ENCODE measurements at places on chromosomes 1 and 21.

DNA sequence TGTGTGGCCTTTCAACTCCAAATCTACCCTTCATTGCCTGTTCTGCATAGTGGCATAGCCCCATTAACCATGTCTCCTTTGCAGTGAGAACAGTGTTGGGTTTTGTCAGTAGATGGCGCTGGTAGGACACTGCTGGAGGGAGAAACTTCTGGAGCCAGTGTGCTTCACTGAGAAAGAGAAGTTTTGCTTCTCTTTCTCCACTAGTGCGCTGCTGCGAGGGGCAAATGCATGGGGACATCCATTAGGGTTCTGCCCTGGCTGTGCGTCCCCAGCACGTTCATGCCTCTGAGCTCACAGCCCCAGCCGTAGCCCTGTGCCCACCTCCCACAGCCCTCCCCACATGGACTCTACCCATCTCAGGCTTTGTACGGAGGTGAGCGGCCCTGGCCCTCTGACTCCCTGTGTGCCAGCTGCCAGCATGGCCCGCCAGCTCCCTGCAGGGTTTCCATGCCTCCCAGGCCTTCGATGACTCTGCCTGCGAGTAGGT, 53.1 kb downstream of the RIMS3 start:
- DNase-seq, result peak; percentile 41

DNA sequence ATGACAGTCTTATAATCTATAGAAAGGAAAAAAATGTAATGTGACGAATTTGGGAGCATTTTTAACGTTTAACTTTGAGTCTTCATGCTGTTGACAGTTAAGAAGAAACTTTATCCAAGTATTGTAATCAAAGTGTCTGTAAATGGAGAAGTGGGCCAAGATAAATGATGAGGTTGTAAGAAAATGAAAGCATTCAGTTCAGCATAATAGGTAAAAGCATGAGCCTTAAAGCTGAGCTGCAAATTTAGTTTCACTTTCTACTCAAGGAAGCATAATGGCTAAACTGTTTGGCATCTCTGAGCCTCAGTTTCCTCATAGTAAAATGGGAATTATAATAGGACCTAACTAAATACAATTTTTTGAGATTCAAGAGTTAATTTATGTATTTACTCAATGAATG, 1554.8 kb downstream of the KCNT2 start:
- DNase-seq, result no peak

DNA sequence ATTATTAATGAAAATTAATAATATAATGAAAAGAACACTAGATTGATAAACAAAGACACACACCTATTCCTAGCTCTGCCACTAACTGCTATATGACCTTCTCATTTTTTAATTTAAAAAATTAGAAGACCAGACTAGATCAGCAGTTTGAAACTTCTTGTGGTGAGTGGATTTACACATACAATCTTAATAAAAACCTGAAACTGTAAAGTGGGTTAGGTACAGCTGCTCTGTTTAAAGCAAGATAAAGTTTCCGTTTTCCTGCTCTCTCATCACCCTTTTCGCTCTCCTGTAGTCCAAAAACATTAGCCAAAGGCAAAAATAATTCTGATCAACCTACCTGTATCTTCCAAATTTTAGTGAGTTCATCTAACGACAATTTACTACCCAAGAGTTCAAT, 58.6 kb downstream of the USP24 start:
- DNase-seq, result no peak

- DNase-seq, result no peak
Measured at GRCh38 chr1:25922056-25922970, 16.1 kb upstream of the STMN1 start.

DNA sequence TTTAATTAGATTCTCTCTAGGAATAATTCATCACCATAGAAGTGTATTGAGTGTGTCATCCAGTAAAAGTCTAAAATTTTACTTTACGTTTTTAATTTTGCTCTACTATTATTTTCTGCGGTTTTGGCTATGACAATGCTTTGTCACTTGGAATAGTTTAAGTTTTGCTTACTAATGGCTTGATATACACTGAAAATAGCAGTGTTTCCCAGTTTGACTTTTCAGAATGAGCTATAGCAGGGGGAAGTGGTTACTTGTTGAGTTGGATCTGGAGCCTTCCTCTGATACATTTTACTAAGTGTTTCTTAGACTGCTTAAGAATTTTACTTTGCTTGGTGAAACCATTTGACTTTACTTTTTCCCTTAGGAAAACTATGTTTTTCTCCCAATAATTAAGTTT, 5.0 kb downstream of the DNAJC16 start:
- DNase-seq, result no peak

- peak; percentile 49 for DNase-seq
Measured at GRCh38 chr1:70767377-70767776, 280.2 kb downstream of the PTGER3 start.

GRCh38 chr1:76035053-76035452, 39.5 kb upstream of the ST6GALNAC3 start:
- DNase-seq, result peak; percentile 44

- DNase-seq, result no peak
Measured at GRCh38 chr1:202953392-202953791, 4.7 kb downstream of the ADIPOR1 start.

DNA sequence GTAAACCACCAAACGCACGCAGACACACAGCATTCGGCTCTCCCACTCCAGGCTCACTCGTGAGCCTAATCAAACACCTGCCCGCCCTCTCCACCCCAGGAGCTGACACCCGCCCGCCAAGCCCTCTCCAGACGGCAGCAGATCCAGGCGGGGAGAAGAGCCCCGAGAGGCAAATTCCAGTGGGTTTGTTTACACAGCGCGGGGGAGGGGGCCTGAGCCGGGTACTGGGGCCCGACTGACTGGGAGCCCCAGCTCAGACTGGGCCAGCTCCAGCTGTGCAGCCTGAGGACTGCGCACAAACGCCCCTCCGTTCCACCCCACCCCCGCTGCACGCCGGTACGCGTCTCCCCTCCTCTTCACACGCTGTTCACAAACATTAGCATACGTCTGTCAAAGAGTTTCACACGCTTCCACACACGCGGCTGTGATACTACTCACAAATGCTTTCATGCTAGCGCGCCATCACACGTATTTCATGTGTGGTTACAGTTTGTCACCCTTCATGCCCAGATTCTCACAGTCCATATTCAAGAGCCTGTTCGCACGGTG, 1.0 kb upstream of the EFNA1 start:
- DNase-seq, result no peak

GRCh38 chr21:38965241-38965640, 159.5 kb downstream of the ETS2 start:
- peak; percentile 77 for DNase-seq

GRCh38 chr1:16215882-16216753, 3.7 kb upstream of the ARHGEF19 start:
- DNase-seq, result peak; percentile 44

GRCh38 chr21:33109574-33110339, 39.8 kb downstream of the OLIG1 start:
- DNase-seq, result no peak

DNA sequence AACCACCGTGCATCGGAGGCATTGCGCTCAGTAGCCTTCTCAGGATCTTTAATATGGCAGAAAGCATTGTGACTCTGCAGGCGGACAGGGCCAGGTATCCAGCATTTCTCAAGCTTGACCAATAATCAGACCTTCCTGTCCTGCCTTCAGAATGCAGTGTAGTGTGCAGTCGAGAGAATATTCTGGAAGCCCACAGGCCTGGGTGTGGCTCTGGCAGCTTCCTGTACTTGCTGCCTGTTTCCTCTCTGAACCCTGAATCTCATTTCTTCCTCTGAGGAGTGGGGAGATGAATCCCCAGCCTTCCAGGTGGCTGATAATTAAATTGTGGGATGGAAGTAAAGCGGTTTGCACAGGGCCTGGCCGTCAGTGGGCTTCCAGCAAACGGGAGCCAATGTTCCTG, 42.3 kb downstream of the ACTL8 start:
- no peak for DNase-seq

DNA sequence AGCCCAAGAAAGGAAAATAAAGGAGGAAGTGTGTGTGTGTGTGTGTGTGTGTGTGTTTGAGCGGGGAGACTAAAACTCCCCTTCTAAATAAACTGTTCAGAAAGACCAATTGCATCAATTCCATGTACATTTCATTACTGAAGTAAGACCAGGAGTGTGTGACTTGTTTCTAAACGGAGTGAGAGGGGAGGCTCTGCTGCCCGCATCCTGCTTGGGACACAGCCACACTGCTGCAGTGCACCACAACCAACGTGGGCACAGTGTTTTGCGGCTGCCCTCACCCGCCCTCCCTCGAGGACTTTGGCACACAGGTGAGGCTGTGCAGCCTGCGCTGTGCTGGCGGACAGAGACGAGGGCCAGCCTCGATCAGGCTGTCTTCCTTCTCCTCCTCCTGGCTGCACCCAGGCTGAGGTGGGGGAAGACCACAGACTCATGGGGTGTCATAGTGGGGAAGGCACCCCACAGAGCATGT, 31.0 kb upstream of the H6PD start:
- no peak for DNase-seq

DNA sequence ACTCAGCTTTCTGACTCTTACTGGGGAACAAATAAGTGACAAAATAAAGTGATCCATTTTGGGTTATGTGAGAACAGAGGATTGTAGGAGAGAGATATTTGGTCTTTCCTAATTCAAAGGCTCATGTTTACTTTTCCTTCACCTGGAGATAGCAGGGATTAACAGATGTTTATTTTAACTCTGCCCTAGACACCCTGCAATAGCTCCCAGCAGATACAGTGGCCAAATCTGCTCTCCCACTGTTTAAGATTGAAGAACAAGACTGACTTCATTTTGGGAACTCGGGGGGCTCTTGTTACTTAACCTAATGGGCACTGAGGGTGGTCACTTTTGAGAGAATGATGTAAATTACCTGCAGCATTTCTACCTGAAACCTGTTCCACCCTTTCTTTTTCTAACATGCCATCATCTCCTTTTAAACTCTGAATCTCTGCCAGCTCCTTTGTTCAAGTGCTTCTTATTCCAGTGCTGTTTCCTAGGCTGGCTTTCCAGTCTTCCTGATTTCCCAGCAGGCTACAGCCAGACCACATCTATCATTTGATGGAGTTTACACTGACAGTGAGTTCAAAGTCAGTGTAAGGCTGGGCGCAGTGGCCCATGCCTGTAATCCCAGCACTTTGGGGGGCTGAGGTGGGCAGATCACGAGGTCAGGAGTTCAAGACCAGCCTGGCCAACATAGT, 90.0 kb downstream of the SELENOF start:
- no peak for DNase-seq

DNA sequence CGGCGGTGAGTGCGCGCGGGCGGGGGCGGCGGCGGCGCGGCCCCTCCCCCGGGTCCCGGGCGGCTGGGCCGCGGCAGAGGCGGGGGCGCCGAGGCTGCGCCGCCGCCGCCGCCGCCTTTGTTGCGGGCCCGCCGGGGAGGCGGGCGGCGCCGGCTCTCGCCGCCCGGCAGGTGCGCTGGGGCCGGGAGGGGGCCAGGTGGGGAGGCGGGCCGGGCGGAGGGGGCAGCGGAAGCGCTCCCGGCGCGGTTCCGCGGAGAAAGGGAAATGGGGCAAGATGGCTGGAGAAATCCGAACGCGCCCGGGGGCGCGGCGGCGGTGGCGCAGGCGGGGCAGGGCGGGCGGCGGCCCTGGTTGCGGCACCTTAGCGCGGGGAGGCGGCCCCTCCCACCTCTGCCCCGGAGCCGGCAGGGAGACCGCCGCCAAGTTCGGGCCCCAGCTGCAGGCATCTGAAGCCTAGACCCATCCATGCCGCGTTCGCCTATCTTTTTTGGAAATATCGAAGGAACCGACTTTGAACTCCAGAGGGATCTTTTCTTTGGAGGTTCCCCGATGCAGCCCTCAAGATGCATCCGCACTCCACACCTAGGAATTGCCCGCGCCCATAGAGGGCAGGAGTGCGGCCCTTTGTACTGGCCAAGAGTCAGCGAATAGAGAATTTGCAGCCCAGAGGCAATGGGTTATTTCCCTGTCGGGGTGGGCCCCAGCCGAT, 479 bp downstream of the POGK start:
- DNase-seq, result peak; percentile 25

- no peak for DNase-seq
Measured at GRCh38 chr1:38929054-38929453, 12.6 kb downstream of the RHBDL2 start.

DNA sequence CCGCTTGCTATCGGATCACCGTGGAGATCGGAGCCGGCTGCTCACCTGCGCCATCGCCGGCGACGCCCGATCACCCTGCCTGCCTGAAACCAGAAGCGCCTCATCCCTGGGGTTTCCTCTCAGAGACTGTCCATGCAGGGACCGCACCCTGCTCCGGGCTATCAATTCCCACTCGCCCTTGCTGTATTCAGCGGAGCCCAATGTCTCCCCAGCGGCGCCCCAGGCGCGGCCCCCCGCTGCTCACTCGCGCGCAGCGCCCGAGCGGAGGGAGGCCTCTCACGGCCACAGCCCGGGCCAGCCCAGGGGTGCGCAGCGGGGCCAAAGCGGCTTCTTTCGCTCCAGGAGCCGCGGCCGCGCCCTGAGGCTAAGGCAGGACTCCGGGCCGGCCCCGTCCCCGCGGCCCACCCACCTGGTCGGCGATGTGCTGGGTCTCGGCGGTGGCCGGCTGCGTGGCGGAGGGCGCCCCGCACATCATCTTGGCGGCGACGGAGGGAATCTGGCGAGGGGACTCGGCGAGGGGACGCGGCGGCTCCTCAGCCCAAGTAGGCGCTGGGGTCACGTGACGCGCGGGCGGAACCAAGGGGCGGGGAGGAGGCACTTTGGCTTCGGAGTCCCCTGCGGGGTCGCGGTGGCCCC, at the start of gene CSTB:
TSS of gene CSTB (minus strand) at position 514 of the 636 bp plus-strand sequence. CDS start at position 475, 39 bp downstream.
- DNase-seq, result peak; percentile 42

DNA sequence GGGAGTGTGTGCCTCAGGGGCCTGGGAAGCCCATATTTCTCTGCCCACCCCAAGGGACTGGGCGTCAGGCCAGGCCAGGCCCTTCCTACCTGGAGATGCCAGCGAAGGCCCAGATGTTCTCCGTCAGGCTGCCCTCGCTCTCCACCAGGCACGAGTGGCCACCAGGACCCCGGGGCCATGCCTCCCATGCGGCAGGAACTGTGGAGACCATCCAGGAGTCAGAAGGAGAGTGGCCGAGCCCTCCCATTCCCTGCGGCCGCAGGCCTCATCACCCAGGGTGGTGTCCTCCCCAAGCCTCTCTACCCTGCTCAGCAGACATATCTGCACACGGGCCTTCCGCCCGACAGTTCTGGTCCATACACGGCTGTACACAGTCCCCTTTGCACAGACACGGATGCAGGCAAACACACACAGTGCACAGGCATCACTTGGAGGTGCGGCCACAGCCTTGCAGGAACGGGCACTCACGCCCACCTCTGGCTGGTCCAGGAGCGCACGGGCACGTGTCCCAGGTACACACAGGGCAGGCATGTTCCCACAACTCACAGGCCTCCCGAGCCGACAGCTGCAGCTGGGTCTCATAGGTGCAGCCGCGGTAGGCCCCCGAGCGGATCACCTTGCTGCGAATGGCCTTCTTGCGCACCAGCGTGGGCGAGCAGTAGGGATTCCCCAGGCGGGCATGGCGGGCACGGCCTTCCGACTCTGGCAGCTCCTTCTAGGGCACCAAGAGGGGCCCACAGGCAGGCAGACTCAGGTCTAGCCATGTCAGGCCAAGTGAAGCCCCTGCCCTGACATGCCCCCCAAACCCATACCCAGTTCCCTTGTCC, 5.9 kb upstream of the KIF17 start:
- no peak for DNase-seq
